SK-N-SH (cell line): ENCODE measurements at places on chromosomes 3 and 15. TPM values are rescaled to one million over a fixed set of nuclear protein-coding genes. Genes with fewer than 3 reads are reported as not detected.

The PIAS1 gene
- polyA plus RNA-seq = 9.0 and 9.8 TPM in 2 replicates

The SLC12A1 gene
- polyA plus RNA-seq = not detected in 2 replicates

The SERINC4 gene
- polyA plus RNA-seq = 0.05 TPM in 1 of 2 replicates, not detected in the other

The MON1A gene
- polyA plus RNA-seq = 10.9 and 12.0 TPM in 2 replicates
